AG09309 (cell line): ENCODE measurements at places on chromosomes 1 and 21.

DNA sequence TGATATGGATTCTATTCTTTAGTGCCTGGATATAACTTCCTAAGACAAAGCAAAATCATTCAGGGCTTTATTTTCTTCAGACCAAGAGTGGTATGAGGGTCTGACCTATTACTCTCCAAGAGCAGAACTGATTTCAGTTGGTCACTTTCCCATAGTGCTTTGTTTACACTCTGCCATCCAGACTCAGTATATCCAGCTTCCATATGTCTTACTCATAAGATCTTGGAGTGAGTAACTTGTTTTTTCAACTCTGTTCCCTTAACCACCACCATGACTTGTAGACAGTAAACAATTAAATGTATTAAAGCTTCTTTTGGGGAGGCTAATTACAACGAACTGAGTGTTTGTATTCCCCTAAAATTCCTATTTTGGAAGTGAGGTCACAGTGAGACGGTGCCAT lies 83.4 kb downstream of the USP24 start:
- DNase-seq: no peak

GRCh38 chr1:178946416-178946815 lies 75.5 kb upstream of the ANGPTL1 start:
- no peak for DNase-seq

DNA sequence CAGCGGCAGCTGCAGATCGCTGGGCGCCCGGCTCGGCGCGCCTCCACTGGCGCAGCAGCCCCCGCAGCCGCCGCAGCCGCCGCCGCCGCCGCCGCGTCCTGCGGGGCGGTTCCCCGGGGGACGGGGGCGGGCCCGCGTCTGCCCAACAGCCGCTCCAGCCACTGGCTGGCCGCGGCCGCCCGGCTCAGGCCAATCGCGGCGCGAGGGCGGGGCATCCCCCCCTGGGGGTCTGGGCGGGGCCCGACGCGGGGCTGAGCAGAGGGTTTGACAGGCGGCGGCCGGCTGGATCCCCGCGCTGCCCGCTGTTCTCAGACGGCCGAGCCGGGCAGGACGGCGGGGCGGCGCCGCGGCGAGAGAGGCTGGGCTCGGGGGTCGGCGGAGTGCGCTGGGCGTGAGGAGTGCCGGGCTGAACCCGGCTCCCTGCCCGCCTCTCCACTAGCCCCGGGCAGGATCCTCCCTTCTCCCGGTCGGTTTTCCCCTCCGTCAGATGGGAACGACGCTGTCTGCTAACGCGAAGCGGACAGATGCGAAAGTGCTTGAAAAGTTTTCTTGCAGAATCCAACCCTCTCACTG lies at the start of gene GLIS1:
GLIS1 (minus strand) TSS at position 56 of the 573 bp plus-strand sequence. CDS start 1,100 bp downstream, outside the sequence.
- DNase-seq: peak; percentile 46

DNA sequence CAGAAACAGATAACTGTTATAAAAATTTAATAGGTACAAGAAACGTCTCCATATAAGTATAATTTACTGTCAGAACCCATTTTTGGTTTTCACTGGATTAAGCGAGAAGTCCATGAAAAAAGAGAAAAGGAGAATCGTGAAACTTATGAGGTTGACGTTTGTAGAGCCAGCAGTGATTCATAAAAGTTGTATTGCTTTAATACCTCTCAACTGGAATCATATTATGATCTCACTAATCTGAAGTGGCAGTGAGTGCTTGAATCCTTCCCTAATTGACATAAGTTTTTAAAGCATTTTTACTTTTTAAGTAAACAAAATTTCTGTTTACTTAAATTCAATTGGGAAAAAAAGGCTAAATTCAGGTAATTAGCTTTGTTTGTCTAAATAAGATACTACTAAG lies 315.3 kb downstream of the TPR start:
- DNase-seq: no peak

DNA sequence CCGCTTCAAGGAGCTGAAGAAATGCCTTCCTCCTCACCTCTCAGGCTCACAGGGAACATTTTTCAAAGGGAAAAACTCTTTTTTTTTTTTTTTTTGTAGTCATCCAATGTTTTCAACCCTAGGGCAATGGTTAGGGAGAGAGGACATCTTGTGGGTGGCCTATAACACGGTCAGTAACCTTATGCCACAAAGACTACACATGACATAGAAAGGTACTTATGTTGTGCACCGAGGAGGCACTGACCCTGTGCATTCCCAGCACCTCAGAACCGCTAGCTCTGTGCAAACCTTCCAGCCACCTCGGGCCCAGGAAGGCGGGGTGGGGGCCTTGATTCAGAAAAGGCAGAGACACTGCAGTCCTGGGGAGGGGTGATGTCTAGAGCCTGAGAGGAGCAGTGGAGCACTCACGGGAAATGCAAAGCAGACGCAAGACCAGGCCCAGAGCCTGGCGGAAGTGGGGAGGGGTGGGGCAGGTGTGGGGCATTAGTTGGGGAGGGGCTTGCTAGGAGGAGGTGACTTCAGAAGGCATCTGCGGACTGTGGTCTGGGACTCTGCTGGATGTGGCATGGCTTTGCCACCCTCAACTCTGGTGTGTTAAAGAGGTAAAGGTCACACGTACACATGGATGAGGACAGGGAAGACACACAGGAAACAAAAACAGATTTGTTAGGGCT lies 68.6 kb downstream of the MDM4 start:
- DNase-seq: no peak

DNA sequence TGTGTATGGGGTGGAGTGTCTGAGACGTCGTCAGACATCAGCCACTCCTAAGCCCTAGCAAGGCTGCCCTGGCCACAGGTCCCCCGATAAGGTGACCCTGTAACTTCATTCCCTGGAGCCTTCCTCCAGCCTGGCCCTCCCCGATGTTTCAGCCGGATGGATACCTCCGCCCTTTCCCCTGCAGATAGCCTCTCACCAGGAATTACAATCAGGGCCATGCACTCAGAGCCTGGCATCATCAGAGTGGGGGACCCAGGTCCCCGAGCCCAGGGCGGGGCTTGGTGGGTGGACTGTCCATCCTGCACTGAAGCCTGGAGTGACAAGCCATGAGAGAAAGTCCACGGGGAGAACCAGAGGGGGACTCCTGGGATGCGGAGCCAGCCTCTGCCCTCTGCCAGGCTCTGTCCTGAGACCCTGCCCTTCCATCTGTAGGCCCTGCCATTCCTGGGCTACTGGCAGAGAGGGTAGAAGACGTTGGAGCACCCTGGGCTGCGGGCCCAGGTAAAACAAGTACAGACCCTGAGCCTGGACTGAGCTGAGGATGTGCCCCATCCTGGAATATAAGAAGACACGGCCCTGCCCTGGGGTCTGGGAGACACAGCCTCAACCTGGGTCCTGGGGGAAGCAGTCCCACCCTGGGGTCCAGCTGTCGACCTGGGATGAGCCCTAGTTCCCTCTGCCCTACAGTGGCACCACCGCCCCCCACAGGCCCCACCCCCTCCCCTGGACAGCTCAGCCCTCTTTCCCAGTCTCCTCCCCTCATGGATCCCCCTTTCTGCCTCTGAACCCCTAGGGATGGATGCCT lies 16.8 kb upstream of the ARF1 start:
- no peak for DNase-seq

DNA sequence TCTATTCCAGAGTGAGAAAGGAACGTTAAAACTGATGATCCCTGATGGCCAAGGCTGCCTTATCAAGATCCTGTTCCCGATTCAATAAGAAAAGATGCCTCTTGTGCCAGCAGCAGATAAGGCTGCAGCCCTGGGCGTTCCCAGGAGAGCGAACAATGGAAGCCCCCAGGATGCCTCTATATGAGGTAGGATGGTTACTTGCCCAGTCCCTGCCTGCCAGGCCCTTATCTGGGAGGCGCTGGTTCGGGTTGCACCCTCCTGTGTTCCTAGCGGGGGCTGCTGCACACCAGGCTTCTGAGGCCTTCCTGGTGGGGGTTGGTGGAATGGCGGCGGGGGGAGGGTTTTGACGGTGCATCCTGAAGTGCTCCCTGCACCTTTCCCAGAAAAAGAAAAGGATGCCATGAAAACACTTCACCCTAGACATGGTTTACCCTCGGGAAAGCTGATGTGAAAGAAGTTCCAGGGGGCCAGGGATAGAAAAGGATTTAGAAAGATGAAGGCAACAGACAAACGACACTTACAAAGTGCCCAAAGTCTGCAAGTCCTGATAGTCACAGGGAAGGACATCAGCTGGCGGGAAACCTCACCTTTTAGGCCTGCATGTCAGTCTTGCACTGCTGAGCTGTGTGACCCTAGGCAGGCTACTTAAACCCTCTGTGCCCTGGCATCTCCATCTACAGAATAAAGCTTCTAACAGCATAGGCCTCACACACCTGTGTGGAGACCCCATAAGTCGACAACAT lies 100.3 kb downstream of the KCNJ15 start:
- DNase-seq: no peak

GRCh38 chr1:66380452-66381212 lies 153.3 kb upstream of the SGIP1 start:
- DNase-seq: no peak

DNA sequence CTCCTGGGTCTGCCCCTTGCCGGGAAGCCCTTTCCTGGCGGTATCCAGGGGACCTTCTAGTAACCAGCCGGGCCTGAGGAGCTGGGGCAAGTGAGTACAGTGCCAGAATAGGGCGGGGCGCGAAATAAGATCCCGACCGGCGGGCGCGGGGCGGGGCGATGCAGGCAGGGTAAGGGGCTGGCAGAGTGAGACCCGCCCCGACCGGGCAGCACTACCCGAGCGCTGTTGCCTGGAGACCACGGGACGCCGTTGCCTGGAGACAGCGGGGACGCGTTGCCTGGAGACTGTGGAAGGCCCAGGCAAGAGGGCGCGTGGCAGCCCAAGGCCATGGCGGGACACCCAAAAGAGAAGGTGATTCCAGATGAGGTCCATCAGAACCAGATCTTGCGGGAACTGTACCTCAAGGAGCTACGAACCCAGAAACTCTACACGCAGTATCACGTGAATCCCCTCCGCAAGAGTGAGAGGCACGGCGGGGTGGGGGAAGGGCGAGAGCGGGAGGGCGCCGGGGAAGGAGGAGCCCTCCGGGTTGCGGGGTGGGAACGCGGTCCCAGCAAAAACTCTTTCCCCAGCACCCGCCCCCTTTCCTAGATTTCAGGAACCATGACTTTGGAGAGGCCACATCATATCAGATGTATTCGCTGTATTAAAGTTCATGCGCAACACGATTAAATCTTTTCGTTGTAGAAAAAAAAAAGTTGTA lies 24.3 kb downstream of the EBNA1BP2 start:
- DNase-seq: no peak

DNA sequence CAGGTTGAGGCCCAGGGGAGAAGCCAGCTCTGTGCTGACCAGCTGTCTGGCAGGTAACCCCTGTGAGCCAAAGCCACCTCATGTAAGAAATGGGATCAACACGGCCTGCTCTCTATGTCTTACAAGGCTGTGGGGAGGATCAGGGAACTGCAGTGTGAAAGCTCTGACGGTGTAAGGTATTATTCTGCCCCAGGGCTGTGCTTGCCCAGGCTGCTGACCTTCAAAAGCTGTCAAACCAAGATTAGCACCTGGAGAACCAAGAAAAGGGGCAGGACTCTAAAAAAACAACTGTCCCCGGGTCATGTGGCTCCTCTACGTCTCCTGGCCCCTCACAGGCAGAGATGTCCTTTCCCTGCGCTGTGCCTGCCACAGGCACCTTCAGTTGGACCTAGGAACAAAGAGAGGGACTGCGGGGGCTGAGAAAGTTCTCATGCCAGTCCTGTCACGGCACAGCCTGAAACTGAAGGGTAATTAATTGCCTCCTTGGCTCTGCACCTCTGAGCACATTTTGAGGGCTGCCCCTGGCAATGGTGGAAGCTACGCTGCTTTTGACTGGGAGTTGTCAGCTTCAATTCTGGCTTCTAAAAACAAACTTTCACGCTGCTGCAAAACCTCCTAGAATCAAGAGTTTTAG lies 77.6 kb downstream of the PGBD5 start:
- no peak for DNase-seq

DNA sequence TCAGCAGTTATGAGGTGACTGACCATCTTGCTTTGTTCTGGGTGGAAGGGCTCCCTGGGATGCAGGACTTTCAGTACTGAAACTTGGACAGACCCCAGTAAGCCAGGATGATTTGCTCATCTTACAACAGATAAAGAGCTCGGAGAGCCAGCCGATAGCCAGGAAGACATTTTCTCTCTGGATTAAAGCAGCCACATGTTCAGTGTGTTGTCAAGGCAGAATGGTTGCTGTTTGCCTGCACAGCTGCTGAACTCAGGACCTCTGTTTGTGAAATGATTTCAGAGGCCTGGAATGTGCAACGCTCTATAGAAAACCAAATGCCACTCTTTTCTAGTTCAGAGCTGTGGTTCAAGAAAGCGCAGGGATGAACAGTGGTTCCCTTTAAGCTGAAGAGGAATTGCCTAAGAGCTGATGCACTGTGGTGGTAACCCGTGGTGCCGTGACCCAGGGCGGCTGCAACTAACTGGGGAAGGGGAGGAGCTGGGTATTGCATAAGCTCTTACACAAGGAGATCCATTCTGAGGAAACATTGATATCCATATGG lies 40.7 kb downstream of the CASQ2 start:
- DNase-seq: peak; percentile 74

GRCh38 chr1:75693551-75693950 lies 31.0 kb upstream of the ACADM start:
- no peak for DNase-seq

- DNase-seq: no peak
These were observed 86.4 kb downstream of the FAF1 start for GRCh38 chr1:50873458-50874187.

- DNase-seq: no peak
These were observed 9.3 kb downstream of the FTCD start for GRCh38 chr21:46145840-46146691.

GRCh38 chr1:117673405-117673804 lies 67.6 kb downstream of the TENT5C start:
- DNase-seq: peak; percentile 63

DNA sequence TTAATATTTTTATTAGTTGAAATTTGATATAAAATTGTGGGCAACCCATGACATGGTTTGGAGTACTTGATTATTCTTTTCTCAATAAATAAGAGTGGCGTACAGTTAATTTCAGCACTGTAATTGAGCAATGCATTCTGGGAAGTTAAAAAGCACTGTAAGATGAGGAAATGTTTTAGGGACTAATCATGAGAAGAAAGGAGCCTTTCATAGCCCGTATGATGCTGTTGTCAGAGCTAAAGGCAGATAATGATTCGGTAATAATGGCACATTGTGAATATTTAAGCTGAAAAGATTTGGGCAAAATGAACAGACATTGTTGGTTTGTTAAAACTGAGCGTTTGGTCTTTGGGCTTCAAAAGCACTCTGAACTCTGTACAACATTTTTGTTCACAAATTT lies 139.3 kb downstream of the NFIA start:
- no peak for DNase-seq

DNA sequence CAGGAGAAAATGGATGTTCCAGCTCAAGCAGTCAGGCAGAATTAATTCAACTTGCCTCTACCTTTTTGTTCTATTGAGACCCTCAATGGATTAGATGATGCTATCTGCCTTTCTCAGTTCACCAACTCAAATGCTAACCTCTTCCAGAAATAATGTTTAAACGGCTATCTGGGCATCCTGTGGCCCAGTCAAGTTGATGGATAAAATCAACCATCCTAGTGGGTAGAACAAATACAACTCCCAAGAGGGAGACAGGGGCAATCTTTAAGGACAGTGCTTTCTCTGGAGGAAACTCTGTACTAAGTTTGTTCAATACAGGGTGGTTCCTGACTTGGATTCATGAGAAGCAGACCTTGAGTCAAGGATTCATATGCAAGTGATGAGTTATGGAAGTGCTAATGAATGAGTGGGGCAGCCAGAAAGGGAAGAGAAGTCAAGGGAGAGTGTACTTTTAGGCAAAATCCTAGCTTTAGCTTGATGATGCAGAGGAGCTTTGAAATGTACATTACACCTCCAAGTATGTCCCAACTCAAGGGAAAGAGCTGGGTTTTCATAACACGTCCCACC lies 49.4 kb upstream of the COG2 start:
- DNase-seq: no peak
